Mesothelial cell of epicardium (in vitro differentiated cells): ENCODE measurements at places on chromosomes 12 and 14. TPM values are rescaled to one million over a fixed set of nuclear protein-coding genes. Genes with fewer than 3 reads are reported as not detected.

DNA sequence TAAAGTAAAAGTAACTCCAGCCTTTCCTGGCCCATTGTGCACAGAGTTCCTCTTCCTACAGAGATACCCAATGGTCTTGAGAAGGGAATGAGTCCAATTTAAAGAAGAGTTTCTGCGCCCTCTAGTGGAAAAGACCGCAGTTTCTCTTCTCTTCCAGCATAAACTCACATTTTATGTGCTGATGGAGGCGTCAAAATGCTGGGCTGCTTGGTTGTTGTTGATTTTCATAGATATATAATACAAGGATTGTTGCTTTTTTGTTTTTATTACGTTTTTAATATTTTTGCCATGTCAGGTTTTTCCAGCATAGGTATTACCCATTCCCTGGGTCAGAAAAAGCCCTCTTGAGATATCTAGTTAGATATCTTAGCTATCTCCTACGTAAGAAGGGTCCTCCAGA lies 356.9 kb upstream of the STXBP6 start:
- no peak for DNase-seq
- no peak overlapping the region for H3K27ac ChIP-seq
- no peak overlapping the region for H3K4me3 ChIP-seq
- no peaks in the 10 kb centered on the region for H3K36me3 ChIP-seq
- peaks cover 17% of the 10 kb centered on the region for H3K27me3 ChIP-seq

CCDC38 gene
- total RNA-seq = 0.09 to 0.13 TPM in 2 of 3 replicates, not detected in the other

SLC24A4 gene
- 0.04 TPM in 1 of 3 replicates, not detected in the others for total RNA-seq

GPRC5A gene
- total RNA-seq = 107 to 116 TPM (median 108 TPM) in 3 replicates

DNA sequence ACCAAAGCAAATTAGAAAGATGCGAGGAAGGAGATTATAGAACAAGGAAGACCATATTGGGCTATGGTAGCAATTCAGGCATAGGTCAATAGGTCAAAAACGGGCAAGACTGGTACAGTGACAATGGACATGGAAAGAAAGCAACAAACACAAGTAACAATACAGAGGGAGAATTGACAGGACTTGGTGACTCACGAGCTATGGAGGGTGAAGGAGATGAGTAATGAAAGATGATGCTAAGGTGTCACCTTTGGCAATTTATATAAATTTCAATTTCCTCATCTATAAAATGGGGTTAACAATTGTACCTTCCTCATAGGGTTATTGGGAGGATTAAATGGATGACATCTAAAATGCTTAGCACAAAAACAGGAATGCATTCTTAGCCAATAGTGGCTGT lies 15.1 kb upstream of the DUSP16 start:
- H3K4me1 ChIP-seq = peaks cover 12% of the 10 kb centered on the region
- H3K4me3 ChIP-seq = no peak overlapping the region
- no peaks in the 10 kb centered on the region for H3K27me3 ChIP-seq
- H3K27ac ChIP-seq = no peak overlapping the region
- DNase-seq = no peak
- no peaks in the 10 kb centered on the region for H3K36me3 ChIP-seq
